SJSA1 (cell line): ENCODE measurements at places on chromosomes 6 and 20. TPM values are rescaled to one million over a fixed set of nuclear protein-coding genes. Genes with fewer than 3 reads are reported as not detected.

IL17A gene
- total RNA-seq = not detected in 2 replicates

GRCh38 chr6:5729080-5729434, 277.7 kb downstream of the NRN1 start:
- DNase-seq = no peak

DNA sequence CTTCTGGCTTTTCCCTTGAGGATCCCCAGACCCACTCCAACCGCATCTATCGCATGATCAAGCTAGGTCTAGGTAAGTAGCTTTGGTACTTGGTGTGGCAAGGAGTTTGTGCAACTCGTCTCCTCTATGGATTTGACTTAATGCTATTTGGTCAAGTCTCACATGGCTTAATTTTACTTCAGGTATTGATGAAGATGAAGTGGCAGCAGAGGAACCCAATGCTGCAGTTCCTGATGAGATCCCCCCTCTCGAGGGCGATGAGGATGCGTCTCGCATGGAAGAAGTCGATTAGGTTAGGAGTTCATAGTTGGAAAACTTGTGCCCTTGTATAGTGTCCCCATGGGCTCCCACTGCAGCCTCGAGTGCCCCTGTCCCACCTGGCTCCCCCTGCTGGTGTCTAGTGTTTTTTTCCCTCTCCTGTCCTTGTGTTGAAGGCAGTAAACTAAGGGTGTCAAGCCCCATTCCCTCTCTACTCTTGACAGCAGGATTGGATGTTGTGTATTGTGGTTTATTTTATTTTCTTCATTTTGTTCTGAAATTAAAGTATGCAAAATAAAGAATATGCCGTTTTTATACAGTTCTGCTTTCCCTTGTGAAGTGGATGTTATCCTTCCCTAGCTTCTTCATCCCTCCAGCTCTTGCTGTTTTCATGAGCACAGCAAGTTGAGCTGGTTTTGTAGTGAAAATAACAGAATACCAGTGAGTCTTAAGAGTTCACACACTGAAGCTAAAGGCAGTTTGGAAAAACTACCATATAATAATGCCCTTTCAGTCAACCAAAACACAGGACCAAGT, 3.8 kb downstream of the SLC35B2 start:
- DNase-seq = peak; percentile 69

ZNF335 gene
- total RNA-seq = 8.1 and 12.2 TPM in 2 replicates

PTGIS gene
- not detected in 2 replicates for total RNA-seq

DNA sequence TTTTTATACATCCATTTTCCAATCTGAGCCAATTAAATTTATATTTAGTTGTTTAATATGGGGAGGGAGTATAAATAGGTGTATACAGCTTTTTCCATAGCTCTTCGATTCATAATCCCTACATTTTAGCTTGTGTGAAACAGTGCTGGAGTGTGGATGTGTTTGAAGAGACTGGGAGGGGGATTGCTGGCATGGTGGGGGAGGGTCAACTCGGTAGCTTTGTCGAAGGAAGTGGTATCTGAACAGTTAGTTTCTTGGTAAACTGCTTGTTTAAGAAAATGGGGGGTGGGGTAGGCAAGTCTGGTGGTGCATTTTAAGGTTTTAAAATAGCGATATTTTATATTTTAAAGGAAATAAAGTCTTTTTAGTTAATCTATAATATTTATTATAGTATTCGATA, 1.4 kb upstream of the LIN28B start:
- no peak for DNase-seq

SLC26A8 gene
- not detected in 2 replicates for total RNA-seq

DNA sequence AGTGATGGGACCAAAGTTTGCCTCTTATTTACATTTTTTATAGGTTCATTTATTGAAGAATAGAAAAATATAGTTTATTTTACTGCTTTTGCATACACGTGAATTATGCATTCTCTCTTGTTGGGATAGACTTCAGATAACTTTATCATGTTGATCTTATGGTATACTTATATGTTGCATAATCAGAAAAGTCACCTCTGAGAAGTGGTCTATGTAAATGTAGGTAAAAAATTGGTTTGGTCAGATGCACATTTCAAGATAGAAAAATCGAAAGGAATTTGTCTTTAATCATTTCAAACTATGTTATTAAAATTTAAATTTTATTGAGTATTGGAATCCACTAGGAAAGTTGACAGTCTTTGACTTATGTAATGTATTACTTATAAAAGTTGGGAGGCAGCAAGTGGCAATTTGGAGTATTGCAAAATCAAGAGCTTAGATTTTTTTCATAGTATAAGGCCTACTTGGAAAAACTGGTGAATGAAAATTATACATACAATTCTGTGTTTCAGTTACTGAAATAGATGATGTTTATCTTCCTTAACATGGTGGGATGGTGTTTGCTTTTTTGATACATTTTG, 2.4 kb downstream of the PHF3 start:
- no peak for DNase-seq

DNA sequence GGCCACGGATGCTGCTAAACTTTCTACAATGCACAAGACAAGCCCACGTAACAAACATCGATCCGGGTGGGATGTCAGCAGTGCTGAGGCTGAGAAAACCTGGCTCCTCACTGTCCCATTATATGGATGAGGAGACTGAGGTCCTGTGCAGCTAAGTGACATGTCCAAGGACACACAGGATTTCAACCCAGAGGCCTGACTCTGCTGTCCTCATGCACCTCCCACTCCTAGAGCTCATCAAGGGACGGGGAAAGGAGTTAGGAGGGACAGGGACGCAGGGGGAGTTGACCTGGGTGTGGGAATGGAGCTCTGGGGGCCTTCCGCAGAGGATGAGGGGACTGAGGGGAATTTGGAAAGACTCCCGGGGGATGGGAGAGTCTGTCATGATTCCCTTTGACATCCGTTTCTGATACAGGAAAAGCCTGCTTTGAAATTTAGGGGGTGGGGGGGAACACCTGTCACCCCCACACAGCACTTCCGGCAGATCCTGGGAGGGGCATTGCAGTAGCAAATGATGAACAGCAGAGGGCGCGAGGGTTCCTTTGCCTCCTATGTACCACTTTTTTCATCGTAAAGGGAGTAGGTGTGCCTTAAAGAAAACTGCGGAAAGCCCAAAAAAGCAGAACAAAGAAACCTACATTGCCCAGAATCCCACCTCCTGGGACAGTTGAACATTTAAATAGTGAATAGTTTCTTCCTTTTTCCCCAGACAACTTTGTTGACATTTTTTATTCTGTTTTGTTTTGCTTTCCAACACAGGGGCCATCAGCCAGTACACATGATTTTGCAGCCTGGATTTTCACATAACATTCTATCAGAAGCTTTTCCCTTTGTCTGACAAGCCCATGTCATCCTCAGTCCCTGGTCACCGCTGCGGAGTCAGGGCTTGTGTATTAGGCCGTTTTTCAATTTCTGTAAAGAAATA, 48.6 kb downstream of the SLC2A10 start:
- DNase-seq = peak; percentile 66

GSTA2 gene
- not detected in 2 replicates for total RNA-seq

- no peak for DNase-seq
Measured at GRCh38 chr6:123509112-123509511, 127.6 kb downstream of the TRDN start.

DNA sequence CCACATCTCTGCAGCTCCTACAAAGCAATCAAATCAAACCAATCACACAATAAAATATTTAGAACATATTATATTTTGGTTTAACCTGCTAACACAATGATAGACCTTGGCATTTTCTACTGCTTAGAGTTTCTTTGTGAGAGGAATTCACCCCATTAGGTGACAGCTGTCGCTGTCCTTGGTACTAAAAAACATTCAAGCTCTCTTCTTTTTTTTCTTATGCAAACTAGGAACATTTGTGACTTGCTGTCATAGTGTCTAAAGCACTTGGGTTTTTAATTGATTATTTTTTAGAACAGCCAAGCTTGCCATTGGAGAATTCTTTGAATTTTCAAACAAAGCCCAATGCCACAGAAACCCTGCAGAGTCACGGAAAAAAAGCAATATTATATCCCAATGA, 46.4 kb downstream of the CNR1 start:
- no peak for DNase-seq

GRCh38 chr20:31494131-31494530, 19.0 kb downstream of the REM1 start:
- peak; percentile 21 for DNase-seq

DNA sequence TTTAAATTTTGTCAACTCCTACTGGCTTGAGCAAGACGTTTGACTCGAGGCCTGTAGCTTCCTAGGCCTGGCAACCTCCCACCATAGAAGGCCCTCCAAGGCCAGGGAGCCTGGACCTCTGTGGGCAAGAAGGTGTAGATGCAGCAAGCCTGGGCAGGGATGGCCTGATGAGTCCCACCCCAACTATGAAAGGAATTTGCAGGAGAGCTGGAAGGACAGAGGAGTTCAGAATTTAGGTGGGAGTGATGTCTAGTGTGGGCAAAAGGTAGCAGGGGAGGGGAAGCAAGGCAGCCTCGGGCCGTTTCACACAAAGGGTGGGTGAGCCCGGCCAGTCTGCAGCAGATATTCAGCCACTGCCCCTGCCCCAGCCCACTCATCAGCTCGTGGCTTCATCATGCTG, 245.2 kb downstream of the CDH26 start:
- no peak for DNase-seq

C6orf141 gene
- total RNA-seq = not detected in 2 replicates

TMEM200A gene
- total RNA-seq = 6.4 and 12.3 TPM in 2 replicates

GTSF1L gene
- total RNA-seq = not detected in 2 replicates

DNA sequence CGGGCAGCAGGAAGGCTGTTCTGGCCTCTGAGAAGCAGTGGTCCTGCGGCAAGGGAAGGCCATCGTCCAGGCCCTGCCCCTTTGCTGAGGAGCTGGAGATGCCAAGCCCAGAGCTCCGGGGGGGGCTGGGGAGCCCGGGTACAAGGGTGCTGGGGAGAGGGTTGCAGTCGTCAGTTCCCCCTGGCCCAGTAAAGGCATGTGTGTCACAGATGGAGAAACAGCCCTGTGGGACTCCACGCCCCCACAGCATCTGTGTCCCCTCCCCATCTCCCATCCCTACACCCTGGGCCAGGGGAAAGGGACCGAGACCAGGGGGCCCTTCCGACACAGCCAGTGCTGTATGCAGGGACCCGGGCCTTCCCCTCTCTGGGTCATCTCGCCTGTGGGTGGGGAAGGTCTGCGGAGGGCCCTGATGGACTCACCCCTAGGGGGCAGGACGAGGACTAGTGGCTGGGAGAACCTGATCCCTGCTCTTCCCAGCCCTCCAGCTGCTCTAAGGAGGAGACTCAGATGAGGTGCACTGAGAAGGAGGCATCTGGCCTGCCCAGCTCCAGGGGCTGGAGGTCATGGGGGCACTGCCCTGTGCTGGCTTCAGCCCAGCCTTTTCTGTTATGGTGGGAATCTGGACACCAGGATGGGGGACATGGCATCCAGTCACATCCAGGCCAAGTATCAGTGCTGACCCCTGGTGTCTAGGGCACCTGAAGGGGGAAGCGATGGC, 609 bp downstream of the MYL9 start:
- peak; percentile 78 for DNase-seq

GRCh38 chr6:69933239-69933638, 66.9 kb downstream of the COL19A1 start:
- no peak for DNase-seq

- DNase-seq = no peak
Measured at GRCh38 chr6:70524721-70525286, 41.9 kb upstream of the SDHAF4 start.

DNA sequence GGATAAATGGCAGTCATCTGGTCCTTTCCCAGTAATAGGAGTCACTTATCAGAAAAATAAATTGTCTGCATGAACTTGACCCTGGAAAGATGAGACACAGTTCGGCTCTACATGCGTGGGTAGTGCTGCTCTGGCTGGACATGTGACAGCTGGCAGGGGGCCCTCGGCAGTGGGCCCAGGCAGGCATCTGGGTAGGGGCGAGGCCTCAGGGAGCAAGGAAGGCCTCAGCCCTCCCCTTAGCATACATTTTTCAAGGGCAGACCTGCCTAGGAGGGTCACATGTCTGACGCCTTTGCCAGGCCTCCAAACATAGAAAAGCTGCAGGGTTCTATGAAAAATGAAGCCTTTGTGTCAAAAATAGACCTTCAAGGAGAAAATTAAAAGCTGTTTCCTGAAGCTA, 12.8 kb upstream of the ILRUN start:
- DNase-seq = no peak

DNA sequence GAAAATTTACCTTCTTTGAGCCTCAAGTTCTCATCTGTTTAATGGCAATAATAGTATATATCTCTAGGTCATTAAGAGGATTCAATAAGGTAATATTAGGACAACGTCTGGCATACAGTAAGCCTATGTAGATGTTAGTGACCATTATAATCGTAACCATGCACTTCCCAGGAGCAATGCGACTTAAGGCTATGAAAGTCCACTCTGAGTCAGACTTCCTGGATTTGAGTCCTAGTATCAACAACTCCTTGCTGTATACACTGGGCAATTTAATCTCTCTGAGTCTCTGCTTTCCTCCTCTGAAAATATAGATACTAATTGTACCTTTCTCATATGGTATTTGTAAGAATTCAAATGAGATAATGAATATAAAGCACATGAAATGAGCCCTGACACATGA, 168.1 kb upstream of the HDDC2 start:
- no peak for DNase-seq

- no peak for DNase-seq
Measured at GRCh38 chr6:130632277-130632676, 194.9 kb upstream of the SMLR1 start.

SLC22A2 gene
- not detected in 2 replicates for total RNA-seq

MATN4 gene
- 0.50 TPM in 1 of 2 replicates, not detected in the other for total RNA-seq

- DNase-seq = no peak
Measured at GRCh38 chr20:59600472-59600871, 3.9 kb upstream of the PHACTR3 start.

DNA sequence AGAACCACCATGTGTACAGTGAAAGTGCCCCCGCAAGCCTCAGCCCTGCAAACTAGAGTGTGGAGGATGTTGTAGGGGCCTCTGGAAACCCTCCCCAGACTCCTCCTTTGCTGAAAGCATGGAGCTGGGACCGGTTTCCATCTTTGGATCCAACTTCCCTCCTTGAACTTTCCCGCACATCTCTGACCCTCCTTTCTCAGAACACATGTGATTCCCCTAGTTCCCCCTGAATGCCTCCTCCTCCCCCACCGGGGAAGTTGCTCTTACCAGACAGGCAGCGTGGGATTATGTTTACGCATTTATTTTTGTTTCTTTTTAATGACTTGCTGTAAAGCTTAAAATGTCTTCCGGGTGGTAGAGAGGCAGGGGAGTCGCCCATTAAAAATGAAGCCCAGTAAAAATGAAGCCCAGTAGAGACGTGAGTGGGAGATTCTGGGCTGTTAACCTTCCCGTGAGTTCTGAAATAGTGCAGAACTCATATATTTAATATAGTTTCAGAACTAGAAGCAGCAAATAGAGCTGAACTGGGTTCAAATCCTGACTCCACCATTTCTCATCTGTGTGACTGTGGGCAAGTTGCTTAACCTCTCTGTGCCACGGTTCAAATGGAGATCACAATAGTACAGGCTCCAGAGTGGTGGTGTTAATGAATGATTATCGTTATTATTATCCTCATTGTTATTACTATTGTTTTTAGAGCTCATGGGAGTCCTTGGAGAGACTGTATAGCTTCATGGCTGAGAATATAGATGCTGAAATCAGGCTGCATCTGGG, 8.0 kb upstream of the PTPN1 start:
- DNase-seq = no peak

- peak; percentile 13 for DNase-seq
Measured at GRCh38 chr20:37566590-37567330, 39.1 kb upstream of the BLCAP start.

GRCh38 chr6:132275066-132275970, 126.0 kb downstream of the MOXD1 start:
- no peak for DNase-seq
